ENCODE measurements at places on chromosomes 5 and 9.

DNA sequence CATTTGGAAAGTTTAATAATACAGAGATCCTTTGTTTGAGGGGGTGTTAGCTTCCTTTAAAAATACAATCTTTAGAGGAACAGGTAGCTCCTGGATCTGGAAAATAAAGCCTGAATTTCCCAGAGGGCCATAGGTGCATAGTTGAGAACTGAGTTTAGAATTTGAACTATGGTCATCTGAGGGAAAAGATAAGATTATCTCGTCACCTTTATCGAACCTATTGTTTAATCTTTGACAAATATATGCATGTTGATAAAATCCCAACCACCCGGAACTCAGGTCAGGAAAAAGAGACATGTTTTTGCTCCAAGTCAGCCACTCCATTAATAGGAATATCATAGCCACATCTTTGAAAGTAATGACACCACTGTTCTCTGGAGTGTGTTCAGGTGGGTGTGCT, 91.7 kb upstream of the FAM169A start:
- DNase-seq: no peak

DNA sequence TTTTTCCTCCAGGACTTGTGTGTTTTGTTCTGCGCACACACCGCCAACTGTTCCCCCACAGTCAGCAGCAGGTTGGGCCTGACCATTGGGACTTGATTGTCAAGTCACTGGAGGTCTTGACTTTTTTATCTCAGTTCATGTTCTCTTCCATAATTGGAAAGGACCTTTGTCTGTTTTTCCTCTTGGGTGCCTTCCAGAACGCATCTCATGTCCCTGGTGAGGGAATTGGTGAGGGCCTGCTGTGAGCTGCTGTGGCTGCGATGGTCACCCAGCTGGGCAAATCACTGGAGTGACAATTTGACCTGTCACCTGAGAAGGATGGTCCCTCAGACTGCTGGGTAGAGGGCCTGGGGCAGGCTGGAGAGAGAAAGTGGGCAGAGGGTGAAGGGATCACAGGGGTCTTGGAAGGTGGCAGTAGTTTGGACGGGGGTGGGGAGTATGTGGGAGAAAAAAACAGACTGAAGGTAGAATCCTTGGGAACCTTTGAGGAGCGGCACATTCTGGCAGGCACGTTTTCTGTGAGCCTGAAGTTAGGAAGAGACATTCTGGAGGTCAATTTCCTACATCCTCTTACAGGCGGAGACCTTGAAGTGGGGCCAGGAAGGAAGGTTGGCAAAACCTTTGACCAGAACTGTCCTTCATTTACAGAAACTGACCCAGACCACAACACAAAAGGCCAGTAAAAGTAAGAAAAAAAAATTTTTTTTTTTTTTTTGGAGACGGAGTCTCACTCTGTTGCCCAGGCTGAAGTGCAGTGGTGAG, 4.4 kb downstream of the CDK9 start:
- no peak for DNase-seq

GRCh38 chr5:120628156-120628555, 164.1 kb downstream of the PRR16 start:
- no peak for DNase-seq

- no peak for DNase-seq
These were observed 125.6 kb downstream of the TMEM161B start for GRCh38 chr5:88142886-88143692.

GRCh38 chr9:98406469-98406868, 151.0 kb upstream of the TBC1D2 start:
- DNase-seq: no peak

DNA sequence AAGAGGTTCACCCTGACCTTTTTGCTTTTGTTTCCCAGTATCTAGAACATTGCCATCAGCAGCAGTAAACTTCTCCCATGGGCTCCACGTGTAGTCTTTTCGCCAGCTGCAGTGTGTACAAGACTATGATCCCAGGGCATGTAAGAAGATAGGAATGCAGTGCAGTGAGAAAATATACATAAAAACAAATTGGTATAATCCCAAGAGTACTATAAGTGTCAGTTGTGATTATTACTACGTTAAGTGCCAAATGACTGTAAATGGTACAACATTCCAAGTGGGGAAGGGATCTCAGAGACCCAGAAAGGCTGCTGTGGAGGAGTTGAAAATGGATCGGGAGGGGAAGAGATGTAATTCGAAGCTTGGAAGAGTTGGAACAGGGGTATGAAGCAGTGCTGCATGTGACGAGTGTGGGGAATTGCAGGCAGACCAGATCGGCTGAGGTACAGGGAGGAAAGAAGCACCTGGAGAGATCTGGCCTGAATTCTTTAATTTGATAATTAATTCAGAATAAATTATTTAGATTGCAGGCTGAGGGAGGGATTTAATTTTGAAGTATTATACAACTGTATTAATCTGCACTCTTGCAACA, 95.1 kb downstream of the FBXL7 start:
- DNase-seq: no peak

DNA sequence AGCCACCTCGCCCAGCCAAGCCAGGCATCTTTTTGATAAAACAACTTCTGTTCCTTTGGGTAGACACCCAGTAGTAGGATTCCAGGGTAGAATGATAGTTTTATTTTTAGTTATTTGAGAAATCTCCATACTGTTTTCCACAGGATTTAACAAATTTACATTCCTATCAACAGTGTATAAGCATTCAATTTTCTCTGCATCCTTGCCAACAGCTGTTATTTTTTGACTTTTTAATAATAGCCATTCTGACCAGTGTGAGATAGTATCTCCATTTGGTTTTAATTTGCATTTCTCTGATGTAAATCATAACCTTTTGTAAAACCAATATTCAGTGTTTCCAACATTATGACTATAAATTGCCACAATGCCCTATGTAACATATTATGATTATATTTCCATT, 28.2 kb upstream of the CCNB1 start:
- DNase-seq: no peak

DNA sequence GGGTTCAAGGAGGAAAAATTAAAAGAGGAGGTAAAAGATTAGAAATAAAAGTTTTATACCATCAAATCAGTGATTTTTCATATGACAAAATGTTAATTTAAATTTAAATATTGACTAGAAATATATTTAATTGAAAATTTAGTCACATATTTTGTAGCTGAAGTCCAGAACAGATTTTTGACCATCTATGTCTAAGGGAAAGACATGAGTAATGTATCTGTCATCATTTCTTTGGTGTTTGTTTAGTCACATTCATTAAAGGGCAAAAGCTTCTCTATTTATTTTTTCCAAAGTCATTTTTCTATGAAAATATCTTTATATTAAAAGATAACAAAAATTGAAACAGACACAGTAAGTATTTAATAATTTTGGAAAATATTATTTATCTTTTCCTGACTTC, 252.0 kb upstream of the ISL1 start:
- DNase-seq: no peak

GRCh38 chr5:131461742-131462141, 173.3 kb downstream of the RAPGEF6 start:
- DNase-seq: no peak

DNA sequence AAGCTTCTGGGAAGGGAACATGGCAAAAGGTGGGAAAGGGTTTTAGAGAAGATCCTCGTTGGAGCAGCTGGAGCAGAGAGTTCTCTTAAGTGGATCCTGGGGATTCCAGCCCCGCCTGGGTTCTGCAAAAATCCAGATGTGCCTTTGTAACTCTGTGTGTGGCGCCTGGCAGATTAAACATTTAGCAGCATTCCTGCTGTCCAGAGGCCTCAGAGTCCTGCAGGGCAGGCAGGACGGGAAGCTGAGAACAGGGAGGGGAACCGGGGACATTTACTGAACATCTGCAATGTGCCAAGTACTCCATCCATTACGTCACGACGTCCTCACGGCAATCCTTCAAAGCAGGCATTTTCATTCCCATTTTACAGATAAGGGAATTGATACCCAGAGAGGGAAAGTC, 6.0 kb downstream of the EIF4E1B start:
- no peak for DNase-seq

- DNase-seq: no peak
These were observed 48.6 kb upstream of the SH3PXD2B start for GRCh38 chr5:172502969-172503368.

GRCh38 chr9:114884787-114885452, 45.5 kb downstream of the TNFSF8 start:
- DNase-seq: no peak

- no peak for DNase-seq
These were observed 399.0 kb downstream of the LRRC70 start for GRCh38 chr5:62977661-62978060.

- no peak for DNase-seq
These were observed 3.9 kb downstream of the SLC9A3 start for GRCh38 chr5:520196-520849.

DNA sequence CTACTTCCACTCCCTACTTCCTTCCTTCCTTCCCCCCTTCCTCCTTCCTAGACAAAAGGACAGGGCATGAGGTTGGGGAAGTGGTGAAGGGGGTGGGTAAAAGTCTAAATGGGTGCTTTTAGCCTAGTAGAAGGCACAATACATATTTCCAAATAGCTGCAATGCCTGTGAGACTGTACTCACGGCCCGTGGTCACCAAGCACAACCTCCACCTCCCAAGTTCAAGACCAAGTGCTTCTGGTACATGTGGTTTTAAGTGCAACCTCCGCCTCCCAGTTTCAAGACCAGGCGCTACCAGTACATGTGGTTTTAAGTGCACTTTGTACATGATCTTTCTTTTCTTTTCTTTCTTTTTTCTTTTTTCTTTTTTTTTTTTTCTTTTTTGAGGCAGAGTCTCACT, 14.5 kb upstream of the NTNG2 start:
- DNase-seq: no peak

DNA sequence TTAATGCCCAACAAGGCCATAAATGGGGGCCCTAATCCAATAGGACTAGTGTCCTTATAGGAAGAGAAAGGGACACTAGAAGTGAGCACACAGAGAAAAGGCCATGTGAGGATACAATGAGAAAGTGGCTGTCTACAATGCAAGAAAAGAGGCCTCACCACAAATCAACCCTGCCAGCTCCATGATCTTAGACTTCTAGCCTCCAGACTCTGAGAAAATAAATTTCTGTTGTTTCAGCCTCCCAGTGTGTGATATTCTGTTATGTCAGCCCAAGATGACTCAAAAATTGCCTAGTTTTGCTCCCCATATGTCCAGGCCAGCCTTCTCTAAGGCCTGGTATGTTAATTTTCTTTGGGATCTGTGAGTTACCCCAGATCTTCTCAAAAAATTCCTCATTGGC, 32.3 kb upstream of the HTR4 start:
- DNase-seq: no peak

- DNase-seq: no peak
These were observed 156.0 kb downstream of the OLFM1 start for GRCh38 chr9:135243201-135244190.

DNA sequence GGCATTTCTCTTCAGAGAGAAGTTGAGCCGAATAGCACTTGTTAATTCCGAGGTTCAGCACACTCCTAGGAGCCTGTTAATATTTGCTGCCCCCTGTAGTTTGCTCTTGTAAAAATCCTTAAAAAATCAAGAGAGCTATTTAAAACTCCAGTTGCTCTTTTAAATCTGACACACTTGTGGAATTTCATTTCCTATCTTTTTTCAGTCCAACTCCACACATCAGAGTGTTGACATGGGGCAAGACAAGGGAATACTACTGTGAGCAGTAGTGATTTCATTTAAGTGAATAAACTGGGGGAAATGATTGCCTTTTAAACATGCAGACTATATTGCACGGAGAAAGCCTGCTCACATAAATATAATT, 1096.3 kb upstream of the DMAC1 start:
- no peak for DNase-seq

GRCh38 chr9:98999152-98999525, 55.4 kb downstream of the COL15A1 start:
- DNase-seq: no peak

DNA sequence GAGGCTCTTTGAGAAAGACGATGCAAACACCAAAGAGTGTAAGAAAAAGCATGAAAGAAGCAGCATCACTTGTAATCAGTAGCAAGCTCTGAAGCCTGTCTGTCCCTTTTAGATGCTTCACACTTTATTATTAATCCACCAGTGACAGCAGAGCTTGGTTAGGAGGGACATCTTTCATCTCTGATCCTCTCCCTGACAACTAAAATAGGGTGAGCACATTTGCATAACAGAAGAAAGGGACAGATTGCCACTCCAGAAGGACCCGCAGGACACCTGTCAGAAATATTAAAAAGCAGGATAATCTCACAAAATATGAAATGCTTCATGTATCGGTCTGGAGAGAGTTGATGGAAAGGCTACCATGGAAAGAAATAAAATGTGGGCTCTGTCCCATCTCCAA, 71.4 kb upstream of the MAP1B start:
- DNase-seq: no peak
